Heart left ventricle (tissue), 16 donors: ENCODE measurements at places on chromosomes 1 and 21.

- peaks cover 6% of the 10 kb centered on the region for H3K4me1 ChIP-seq
- no peak for DNase-seq
- no peak overlapping the region for H3K27ac ChIP-seq
These were observed 2.1 kb upstream of the TNNI1 start for GRCh38 chr1:201423655-201424054.

DNA sequence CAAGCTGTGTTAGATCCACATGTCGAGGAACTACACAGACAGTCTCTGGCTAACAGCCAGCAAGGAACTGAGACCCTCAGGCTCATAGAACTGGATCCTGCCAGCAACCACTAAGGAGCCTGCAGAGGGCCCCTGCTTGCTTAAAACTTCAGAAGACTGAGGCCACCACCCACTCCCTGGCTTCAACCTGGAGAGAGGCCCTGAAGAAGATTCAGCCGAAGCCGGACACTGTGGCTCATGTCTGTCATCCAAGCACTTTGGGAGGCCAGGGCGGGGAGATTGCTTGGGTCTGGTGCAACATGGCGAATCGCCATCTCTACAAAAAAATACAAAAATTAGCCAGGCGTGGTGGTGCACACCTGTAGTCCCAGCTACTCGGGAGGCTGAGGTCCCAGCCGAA is 92.6 kb upstream of the TMPRSS2 start:
- no peak for DNase-seq
- H3K36me3 ChIP-seq = no peaks in the 10 kb centered on the region
- peaks cover 15% of the 10 kb centered on the region for H3K27me3 ChIP-seq
- no peak overlapping the region for H3K4me3 ChIP-seq
- H3K27ac ChIP-seq = no peak overlapping the region
- no peaks in the 10 kb centered on the region for H3K4me1 ChIP-seq

DNA sequence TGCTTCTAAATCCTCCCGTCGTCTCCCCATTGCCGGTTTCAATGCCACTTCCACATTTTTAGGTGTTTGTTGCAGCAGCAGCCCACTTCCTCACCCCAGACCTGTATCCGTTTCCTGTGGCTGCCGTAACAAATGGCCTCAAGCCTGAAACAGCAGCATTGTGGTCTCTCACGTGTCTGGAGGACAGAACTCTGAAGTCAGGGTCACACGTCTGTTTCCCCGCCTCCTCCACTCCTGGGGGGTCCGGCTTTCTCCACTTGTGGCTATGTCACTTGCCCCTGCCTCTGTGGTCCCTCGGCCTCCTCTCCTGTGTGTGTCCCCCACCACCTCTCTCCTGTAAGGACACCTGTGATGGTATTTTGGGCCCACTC is 21.8 kb downstream of the TRPM2 start:
- DNase-seq = no peak
- H3K27ac ChIP-seq = no peak overlapping the region
- H3K27me3 ChIP-seq = peaks cover 5% of the 10 kb centered on the region
- H3K36me3 ChIP-seq = no peaks in the 10 kb centered on the region
- no peak overlapping the region for H3K4me3 ChIP-seq

DNA sequence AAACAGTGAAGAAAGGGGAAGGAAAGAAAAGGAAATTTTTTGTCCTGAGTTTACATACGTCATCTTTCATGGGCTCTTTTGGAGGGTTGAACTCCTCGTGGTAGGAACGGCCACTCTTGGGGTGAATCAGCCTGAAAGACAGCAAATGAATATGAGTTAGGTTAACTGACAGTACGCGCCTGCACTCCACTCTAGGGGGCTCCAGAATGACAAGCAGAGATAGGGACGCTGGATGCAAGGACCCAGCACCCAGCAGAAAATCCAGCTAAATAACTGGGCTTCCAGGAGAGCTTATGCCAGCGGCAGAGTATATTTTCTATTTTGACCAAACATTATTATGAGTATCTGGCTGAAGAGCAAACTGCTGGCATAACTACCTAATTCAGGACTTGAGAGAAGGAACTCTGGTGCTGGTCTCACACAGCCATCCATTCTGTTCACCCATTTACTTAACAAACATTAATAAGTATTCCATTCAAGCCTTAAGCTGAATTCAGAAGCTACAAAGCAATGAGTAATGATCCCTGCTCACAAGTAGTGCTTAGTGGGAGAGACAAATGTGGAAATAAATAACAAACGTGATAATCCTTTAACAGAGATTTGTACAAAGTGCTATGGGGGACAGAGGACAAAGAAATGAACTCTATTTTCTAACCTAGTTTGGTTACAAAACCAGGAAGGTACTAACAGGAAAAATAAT is 22.1 kb downstream of the AK2 start:
- no peak overlapping the region for H3K27ac ChIP-seq
- H3K27me3 ChIP-seq = no peaks in the 10 kb centered on the region
- no peak for DNase-seq
- no peak overlapping the region for H3K4me3 ChIP-seq
- peaks cover 40% of the 10 kb centered on the region for H3K36me3 ChIP-seq

DNA sequence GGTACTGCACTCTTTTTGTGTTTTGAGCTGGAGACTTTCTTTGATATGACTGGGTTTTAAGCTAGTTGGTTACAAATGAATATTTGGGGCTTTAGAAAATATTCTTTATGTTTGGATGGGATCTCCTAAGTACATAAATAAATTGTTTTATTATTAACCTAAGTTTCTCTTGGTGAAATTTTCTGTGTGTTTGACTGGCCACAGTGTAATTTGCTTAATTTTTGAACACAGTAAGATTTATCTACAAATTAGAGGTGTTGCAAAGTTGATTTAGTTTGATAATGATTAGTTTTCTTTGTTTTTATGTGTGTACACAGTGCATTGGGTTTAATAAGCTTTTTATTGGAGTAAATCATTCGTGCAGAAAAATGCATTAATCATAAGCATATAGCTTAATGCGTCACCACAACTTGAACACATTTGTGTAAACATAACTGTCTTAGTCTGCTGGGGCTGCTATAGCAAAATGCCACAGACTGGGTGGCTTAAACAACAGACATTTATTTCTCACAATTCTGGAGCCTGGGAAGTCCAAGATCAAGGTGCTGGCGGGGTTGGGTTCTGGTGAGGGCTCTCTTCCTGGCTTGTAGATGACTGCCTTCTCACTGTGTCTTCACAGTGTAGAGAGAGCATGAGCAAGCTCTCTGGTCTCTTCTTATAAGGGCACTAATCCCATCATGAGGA is 17.4 kb upstream of the SLC6A9 start:
- no peak overlapping the region for H3K4me3 ChIP-seq
- H3K27ac ChIP-seq = no peak overlapping the region
- DNase-seq = no peak
- no peaks in the 10 kb centered on the region for H3K36me3 ChIP-seq
- no peaks in the 10 kb centered on the region for H3K27me3 ChIP-seq

DNA sequence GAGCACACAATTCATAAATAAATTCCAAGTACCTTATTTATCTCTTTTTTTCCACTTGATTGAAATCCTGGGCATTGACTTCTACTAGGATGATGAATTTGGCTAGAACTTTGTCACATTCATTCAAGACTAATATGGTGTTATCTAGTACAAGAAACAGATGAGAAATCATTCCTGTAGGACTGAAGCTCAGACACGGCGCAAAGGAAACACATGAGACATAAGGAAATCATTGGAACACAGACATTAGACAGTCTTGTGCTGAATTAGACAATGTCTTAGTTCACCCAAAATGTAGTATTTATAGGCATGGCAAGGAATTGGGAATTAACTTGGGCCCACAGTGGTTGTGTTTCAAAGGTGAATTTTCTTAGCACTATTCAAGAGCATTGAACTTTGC is 305.7 kb downstream of the SETD4 start:
- H3K36me3 ChIP-seq = no peaks in the 10 kb centered on the region
- no peaks in the 10 kb centered on the region for H3K27me3 ChIP-seq
- no peak for DNase-seq
- H3K27ac ChIP-seq = no peak overlapping the region

DNA sequence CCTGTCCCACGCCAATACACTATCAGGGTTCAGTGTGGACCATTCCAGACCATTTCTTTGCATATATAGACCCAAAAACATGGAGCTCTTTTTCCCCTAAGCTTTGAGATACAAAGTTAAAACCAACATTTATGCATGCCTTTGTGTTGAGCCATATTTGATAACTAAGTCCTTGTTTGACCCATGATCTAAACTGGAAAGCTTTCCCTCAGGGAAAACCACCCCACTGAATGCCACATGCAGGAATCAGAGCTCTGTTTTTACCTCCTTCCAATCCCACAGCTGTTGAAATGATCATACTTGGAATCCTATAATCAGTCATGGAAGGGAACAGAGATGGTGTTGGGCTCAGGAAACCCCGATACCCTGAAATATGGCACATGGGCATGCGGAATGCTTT is 14.8 kb upstream of the SLC45A1 start:
- no peaks in the 10 kb centered on the region for H3K36me3 ChIP-seq
- H3K4me1 ChIP-seq = peaks cover 6% of the 10 kb centered on the region
- DNase-seq = no peak
- no peaks in the 10 kb centered on the region for H3K27me3 ChIP-seq
- no peak overlapping the region for H3K4me3 ChIP-seq

GRCh38 chr1:25023826-25024225 is 93.8 kb upstream of the RUNX3 start:
- peaks cover 8% of the 10 kb centered on the region for H3K4me1 ChIP-seq
- H3K27ac ChIP-seq = no peak overlapping the region
- H3K27me3 ChIP-seq = peaks cover 8% of the 10 kb centered on the region
- no peak for DNase-seq

- H3K4me1 ChIP-seq = peaks cover 52% of the 10 kb centered on the region
- no peak overlapping the region for H3K27ac ChIP-seq
- no peaks in the 10 kb centered on the region for H3K36me3 ChIP-seq
- peaks cover 16% of the 10 kb centered on the region for H3K27me3 ChIP-seq
- DNase-seq = no peak
These were observed 1.5 kb upstream of the FBLIM1 start for GRCh38 chr1:15757016-15757543.

DNA sequence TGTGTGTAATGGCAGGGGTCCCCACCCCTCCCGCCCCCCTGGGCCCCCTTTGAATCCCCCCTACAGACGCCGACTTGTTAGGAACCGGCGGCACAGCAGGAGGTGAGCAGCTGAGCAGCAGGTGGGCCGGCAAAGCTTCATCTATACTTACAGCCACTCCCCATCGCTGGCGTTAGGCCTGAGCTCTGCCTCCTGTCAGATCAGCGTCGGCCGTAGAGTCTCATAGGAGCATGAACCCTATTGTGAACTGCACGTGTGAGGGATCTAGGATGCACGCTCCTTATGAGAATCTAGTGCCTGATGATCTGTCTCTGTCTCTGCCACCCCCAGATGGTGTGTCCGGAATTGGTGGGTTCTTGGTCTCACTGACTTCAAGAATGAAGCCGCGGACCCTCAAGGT is 14.9 kb upstream of the VPS26C start:
- H3K27me3 ChIP-seq = no peaks in the 10 kb centered on the region
- no peak overlapping the region for H3K27ac ChIP-seq
- peak overlapping the region; percentile 15 for H3K4me3 ChIP-seq
- DNase-seq = no peak

- H3K36me3 ChIP-seq = no peaks in the 10 kb centered on the region
- DNase-seq = no peak
- H3K27ac ChIP-seq = no peak overlapping the region
- H3K27me3 ChIP-seq = no peaks in the 10 kb centered on the region
- no peak overlapping the region for H3K4me3 ChIP-seq
- no peaks in the 10 kb centered on the region for H3K4me1 ChIP-seq
These were observed 1.7 kb downstream of the IGFN1 start for GRCh38 chr1:201192261-201192788.

- no peaks in the 10 kb centered on the region for H3K36me3 ChIP-seq
- no peak overlapping the region for H3K4me3 ChIP-seq
- no peak overlapping the region for H3K27ac ChIP-seq
- H3K27me3 ChIP-seq = no peaks in the 10 kb centered on the region
- H3K4me1 ChIP-seq = no peaks in the 10 kb centered on the region
These were observed 99.2 kb upstream of the MROH9 start for GRCh38 chr1:170836141-170836540.

DNA sequence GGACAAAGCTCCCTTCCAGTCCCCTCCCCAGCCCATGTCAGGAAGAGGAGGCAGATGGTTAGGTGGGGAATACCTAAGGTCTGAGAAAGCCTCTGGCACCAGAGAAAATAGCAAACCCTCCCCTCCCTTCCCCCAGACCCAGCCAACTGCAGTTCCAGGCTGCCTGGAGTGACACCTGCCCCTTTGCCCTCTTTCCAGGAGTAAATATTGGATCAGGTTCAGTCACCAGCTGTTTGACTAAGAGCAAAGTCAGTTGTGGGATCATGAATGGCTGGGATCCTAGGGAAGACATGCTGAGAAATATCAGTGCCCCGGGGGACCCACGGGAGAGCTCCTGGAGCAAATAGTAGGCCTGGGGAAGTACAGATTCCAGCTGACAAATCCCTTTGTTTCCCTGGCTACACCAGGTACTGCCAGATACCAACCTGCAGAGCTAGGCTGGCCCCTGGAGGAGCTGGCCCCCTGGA is 12.2 kb upstream of the CDK18 start:
- H3K36me3 ChIP-seq = no peaks in the 10 kb centered on the region
- H3K4me3 ChIP-seq = no peak overlapping the region
- H3K27me3 ChIP-seq = no peaks in the 10 kb centered on the region
- no peak overlapping the region for H3K27ac ChIP-seq
- no peak for DNase-seq

- no peaks in the 10 kb centered on the region for H3K27me3 ChIP-seq
- no peaks in the 10 kb centered on the region for H3K4me1 ChIP-seq
- H3K4me3 ChIP-seq = no peak overlapping the region
- no peak for DNase-seq
- no peak overlapping the region for H3K27ac ChIP-seq
- H3K36me3 ChIP-seq = no peaks in the 10 kb centered on the region
These were observed 154.2 kb downstream of the ASTN1 start for GRCh38 chr1:177010211-177010825.

GRCh38 chr1:155322953-155323728 is 2.4 kb downstream of the RUSC1 start:
- H3K4me1 ChIP-seq = peaks cover 40% of the 10 kb centered on the region
- H3K4me3 ChIP-seq = peak overlapping the region; percentile 86
- peak; percentile 95 for DNase-seq
- peak overlapping the region; percentile 92 for H3K27ac ChIP-seq
